ENCODE measurements at places on chromosomes 3 and 15.

DNA sequence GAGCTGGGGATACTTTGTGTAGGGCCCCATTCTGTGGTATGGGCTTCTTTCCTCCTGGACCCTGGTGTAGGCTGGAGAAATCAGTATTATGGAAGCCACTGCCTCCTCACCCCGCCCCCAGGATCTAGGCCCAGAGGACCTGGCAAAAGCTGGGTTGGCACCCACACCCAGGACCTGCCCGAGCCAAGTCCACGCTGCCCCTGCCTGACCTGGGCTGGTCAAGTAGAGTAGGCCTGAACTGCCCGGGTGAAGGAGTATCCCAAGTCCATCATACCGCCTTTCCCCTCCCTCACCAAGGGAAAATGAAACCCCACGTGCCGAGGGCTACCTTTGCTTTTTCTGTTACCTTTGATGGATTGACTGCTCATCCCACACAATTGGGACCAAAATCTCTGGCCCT, 37.7 kb upstream of the TRAK1 start:
- DNase-seq = no peak

GRCh38 chr3:109152320-109152719, 15.8 kb downstream of the C3orf85 start:
- no peak for DNase-seq

DNA sequence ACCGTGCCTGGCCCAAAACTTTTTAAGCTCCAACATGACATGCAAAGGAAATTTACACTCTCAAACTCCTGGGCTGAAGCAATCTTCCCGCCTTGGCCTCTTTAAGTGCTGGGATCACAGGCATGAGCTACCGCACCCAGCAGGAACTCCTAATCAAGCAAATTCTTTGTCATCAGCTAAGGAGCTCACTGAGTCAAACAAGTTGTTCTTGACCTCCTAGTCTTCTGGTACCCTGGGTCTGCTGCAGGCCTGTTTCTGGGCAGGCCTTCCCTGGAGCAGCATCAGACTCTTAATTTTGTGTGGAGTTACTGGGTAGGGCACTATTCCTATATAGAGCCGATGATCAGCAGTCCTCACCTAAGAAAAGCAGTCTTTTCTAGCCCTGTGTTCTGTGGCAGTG, 68.4 kb upstream of the FLNB start:
- no peak for DNase-seq

GRCh38 chr3:195154793-195155535, 116.0 kb downstream of the XXYLT1 start:
- DNase-seq = no peak

DNA sequence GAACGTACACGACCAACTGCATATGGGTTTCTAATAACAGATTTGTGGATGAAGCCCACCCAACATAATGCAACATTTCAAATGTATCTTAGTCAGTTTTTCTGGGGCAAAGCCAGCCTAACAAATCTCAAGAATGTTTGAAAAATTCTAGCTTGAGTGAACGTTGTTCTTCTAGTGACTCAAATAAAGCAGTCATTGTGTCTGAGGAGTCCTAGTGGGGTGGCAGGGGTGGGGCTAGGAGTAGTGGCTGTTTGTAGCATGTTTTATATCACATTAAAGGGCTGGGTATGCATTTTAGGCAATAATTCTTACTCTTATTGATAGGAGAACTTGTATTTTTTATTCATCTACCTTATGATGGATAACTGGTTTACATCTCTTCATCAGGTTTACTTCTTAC, 6.0 kb downstream of the B3GNT5 start:
- no peak for DNase-seq

DNA sequence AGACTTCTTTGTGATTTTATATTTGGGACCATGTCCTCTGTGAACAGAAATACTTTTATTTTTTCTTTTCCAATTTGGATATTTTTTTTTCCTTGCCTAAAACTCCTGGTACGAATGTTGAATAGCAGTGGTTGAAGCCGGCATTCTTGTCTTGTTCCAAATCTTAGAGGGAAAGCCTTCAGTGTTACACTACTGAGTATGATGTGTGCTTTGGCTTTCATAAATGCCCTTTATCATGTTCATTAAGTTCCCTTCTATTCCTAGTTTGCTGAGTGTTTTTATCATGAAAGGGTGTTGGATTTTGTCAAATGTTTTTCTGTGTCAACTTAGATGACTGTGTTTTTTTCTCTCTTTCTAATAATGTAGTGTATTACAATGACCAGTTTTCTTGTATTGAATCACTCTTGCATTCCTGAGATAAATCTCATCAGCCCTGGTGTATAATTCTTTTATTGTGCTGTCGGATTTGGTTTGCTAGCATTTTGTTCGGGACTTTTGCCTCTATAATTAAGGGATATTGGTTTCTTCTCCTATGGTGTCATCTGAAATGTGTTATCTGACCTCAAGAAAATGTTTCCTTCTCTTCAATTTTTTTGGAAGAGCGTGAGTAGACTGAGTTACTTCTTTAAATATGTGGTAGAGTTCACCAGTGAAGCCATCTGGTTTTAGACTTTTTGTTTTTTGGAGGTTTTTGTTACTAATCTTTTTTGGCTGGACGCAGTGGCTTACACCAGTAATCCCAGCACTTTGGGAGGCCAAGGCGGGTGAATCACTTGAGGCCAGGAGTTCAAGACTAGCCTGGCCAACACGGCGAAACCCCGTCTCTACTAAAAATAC, 33.3 kb downstream of the MAP1A start:
- no peak for DNase-seq

DNA sequence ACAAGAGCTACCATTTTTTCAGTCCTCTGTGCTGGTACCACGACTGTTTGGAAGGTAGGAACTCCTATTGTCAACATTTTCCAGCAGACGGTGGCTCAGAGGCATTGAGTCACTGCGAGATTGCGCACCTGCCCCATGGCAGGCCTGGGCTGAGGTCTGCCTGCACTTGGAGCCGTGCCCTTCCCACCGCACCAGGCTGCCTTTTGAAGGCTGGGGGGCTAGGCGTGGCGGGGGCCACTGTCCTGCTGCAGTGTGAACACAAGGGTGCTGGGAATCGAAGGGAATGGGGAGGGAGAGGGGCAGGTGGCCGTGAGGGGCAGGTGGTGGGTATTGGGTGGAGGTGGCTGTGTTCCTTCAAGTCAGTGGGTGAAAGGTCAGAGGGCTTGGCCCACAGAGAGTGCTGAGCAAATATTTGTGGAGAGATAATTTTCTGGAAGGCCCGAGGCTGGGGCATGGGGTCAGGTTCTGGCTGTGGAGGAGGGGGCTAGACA, 16.3 kb downstream of the SNX33 start:
- DNase-seq = no peak

DNA sequence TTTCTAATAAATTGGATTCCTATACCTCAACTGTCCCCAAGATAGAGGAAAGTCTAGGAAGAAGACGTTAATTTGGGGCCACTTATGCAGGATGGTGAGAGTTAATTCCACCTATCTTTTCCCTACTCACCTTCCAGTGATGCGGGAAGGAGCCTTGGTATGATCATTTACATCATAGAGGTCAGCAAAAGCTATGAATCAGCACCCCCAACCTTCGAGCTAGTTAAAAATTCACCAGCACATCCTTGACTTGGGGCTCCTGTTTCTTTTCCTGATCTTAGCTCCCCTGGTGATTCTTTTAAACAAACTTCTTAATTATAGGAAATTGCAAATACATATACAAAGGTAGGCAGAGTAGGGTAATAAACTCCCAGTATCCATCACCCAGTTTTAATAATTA, 366.6 kb downstream of the SOX2 start:
- no peak for DNase-seq

DNA sequence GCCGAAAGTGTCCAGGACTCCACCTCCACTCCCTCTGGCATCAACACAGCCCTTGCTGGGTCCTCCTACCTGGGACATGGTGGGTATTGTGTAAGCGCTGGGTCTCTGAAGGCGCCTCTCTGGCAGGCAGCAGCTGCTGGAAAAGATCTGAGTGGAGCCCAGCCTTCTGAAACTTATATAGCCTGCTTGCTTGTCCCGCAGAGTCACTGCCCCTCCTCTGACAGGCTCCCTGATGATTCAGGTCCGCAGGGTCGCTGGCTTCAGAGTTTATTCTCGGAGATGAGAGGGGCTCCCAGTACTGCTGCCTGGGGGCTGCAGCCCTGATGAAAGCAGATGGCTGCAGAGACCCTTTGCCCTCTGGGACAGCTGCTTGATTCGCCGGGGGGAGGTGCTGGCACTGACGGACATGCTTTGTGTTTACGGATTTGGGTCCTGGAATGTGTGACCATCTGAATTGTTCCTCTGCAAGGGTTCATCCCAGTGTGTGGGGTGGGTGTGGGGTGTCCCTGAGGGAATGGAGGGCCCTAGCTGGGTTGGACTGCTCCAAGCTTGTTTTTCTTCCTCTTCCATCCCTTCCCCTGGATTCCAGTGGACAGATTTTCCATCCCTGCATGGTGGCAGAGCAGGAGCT, at the start of gene MUSTN1:
TSS of gene MUSTN1 (minus strand) at position 149 of the 631 bp plus-strand sequence. CDS start at position 78, 71 bp downstream.
- no peak for DNase-seq

DNA sequence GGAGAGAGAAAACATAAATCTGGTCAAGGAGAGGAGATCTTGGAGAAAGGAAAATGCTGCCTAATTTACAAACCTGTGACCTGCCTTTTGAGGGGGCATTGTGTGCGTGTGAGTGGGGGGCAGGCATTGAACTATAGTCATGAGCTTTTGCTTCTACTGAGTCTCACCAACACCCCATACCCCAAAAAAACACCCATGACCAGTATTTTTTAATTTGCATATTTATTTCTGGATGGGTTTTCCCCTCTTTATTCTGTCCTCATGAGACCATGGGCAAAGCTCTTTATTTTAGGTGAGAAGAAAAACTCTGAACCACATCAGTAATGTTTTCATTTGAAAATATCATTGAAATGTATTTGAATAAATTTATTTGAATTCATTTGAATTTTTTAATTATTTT, 20.6 kb downstream of the CD80 start:
- no peak for DNase-seq
